ENCODE measurements at places on chromosomes 6 and 20.

GRCh38 chr6:127347178-127347577 is 3.8 kb upstream of the ECHDC1 start:
- DNase-seq = no peak

- DNase-seq = no peak
These were observed 42.9 kb downstream of the C6orf132 start for GRCh38 chr6:42099340-42100028.

DNA sequence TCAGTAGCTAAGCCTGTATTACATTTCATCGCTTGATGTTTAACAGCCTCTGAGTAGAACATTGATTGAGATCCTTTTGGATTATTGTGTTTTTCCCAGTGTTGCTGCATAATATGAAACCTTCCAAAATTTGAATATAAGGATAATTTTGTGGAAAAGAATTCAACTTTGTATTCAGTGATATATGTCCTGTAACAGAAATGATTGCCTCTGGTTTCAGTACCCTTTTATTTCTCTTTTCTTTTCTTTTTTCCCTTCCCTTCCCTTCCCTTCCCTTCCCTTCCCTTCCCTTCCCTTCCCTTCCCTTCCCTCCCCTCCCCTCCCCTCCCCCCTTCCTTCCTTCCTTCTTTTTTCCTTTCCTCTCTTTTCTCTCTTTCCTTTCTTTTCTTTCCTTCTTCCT is 74.6 kb downstream of the UTRN start:
- no peak for DNase-seq

GRCh38 chr6:41451039-41451438 is 95.1 kb upstream of the FOXP4 start:
- DNase-seq = peak; percentile 60

- no peak for DNase-seq
These were observed 20.0 kb downstream of the KHDRBS2 start for GRCh38 chr6:62265906-62266525.

GRCh38 chr20:36770680-36771079 is 2.9 kb downstream of the DSN1 start:
- no peak for DNase-seq

GRCh38 chr6:7104752-7105151 is 3.0 kb upstream of the RREB1 start:
- no peak for DNase-seq

DNA sequence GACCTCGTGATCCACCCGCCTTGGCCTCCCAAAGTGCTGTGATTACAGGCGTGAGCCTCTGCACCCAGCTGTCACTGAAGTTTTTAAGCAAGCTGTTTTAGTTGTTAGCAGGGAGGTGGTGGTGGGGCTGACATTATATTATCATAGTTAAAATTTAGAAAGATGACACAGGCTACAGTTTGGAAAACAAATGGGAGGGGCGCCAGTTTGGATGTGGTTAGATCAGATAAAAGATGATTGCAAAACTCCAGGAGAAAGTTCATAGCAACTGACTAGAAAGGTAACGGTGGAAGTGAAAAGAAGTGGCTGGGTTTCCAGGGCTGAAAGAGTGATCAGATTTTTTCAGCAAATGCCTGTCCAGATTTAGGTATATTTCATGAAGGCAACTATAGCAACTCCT is 311.9 kb upstream of the CITED2 start:
- no peak for DNase-seq

DNA sequence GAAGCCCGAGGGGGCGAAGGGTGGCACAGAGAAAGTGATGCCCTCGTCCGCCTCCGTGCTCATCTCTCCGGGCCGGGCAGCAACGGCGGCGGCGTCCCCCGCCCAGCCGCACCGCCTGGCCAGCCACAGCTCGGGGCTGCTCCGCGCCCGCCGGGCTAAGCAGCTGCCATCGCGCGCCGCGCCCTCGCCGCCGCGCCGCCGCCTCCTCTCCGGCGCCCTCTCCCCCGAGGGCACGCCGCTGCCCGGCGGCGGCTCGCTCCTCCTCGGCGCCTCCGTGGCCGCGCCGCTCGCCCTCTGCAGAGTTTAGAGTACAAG is 225 bp downstream of the MAP3K5 start:
- peak; percentile 67 for DNase-seq

- DNase-seq = no peak
These were observed 242.6 kb downstream of the GMPR start for GRCh38 chr6:16480763-16481560.

- DNase-seq = peak; percentile 77
These were observed 520 bp downstream of the SLC24A3 start for GRCh38 chr20:19212821-19213502.

DNA sequence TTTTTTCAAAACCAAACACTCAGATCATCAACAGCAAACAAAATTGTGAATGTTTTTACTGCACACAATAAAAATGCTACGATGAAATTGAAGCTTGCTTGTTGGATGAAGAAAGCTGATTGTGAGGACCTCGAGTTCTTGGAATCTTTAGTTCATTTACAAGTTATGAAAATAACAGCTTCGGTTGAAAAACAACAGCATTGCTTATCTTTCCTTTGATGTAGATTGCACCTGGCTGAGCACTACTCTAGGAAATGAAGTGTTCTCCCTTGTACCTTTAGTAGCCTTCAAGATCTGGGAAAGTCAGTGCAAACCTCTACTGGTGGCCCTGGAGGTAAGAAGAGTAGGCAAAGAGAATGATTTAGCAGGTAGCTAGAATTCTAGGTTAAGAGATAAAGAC is 2.2 kb upstream of the HMGN3 start:
- DNase-seq = no peak

GRCh38 chr6:69456086-69456485 is 340.7 kb downstream of the LMBRD1 start:
- DNase-seq = no peak

- no peak for DNase-seq
These were observed 106.5 kb downstream of the DCDC2 start for GRCh38 chr6:24251339-24251738.

GRCh38 chr20:63695424-63696305 is 787 bp upstream of the TNFRSF6B start:
- DNase-seq = no peak

- no peak for DNase-seq
These were observed 1.6 kb downstream of the DNAAF9 start for GRCh38 chr20:3405696-3406358.

DNA sequence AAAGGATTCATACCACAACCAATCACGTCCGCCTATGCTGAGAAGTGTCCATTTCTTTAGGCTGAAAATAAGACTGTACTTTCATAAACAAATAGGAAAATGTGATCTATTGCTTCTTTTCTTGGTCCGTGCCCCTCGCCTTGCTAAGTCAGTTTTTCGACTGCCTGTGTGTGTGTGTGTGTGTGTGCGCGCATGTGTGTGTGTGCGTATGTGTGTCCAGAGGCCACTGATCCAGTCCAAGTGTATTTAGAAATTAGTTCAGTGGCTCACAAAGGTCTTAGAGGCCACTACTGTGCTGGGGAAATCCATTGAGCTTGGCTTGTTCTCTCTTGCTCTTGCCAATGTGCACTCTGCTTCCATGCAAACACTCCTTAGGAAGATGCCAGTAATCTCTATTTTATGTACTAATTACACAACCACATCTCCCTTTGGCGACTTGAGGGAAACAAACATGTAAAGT is 50.5 kb downstream of the SLC22A23 start:
- no peak for DNase-seq

DNA sequence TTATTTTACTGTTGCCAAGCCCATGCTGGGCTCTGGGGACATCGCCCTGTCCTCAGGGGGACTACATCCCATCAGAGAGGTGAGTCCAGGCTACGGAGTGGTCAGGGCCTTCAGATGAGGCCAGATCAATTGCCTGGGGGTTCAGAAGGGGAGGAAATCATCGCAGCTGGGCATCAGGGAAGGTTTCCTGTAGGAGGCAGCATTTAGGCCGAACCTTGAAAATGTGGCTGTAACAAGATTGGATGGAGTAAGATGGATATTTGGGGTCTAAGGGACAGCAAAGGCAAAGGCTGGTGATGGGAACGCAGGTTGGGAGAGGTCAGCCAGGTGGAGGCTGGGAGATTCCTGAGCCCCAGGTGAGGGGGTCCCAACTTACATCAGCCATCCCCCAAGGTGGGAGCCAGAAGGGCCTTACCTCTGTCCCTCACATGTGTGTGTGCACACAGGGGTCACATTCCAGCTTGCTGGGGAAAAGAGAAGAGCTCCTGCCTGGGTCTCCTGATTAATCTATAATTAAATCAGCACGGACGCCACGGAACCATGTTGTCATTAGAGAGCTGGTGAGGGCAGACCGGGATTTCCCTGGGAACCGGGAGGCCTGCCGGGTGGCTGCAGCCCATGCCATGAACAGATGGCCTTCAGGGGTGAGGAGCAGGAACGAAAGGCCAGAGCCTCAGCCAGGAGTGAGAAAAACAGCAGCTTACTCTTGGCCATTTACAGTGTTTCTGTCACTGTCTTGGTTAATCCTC is 30.5 kb upstream of the DLGAP4 start:
- no peak for DNase-seq

GRCh38 chr20:57748601-57749130 is 38.9 kb upstream of the PMEPA1 start:
- peak; percentile 88 for DNase-seq

GRCh38 chr20:19881080-19881840 is 123.2 kb downstream of the RIN2 start:
- no peak for DNase-seq

DNA sequence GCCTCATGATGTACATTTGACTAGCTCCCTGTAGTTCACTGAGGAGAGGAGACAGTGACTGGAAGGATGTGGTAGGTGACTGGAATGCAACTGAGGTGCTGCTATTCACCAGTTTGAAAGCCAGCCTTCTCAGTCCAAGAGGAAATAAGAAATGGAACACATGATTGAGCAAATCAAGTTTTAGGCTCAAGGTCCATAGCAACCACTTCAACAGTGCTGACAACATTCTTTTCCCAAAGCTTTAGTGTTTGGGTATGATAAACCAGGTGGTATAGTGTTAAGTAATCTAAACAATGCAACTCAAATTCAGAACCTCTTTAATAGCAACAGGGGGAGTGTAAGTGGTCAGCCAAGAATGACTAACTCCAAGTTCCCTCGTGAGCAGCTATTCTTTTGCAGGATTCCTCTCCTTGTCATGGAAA is 9.2 kb downstream of the ZHX3 start:
- DNase-seq = no peak

- DNase-seq = no peak
These were observed 25.5 kb downstream of the C6orf15 start for GRCh38 chr6:31086788-31087440.

DNA sequence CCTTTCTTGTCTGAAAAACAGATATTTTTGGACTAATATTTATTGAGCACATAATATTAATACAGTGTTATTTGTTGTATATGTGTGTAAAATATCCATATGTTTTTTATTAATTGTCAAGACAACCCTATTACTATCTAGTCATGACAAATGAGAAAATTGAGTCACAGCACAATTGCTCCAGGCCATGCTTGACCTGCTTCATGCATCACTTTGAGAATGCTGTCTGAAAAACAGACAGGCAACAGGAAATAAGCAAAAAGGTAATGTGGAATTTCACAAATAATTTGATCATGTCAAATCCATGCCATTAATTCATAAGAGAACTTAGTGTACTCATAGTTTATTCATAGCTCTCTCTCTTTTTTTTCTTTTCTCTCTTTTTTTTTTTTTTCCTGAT is 246.5 kb downstream of the RIMS1 start:
- no peak for DNase-seq

GRCh38 chr6:137233911-137234863 is 15.0 kb upstream of the IFNGR1 start:
- no peak for DNase-seq

- no peak for DNase-seq
These were observed 24.0 kb upstream of the SMIM26 start for GRCh38 chr20:18543216-18543615.

DNA sequence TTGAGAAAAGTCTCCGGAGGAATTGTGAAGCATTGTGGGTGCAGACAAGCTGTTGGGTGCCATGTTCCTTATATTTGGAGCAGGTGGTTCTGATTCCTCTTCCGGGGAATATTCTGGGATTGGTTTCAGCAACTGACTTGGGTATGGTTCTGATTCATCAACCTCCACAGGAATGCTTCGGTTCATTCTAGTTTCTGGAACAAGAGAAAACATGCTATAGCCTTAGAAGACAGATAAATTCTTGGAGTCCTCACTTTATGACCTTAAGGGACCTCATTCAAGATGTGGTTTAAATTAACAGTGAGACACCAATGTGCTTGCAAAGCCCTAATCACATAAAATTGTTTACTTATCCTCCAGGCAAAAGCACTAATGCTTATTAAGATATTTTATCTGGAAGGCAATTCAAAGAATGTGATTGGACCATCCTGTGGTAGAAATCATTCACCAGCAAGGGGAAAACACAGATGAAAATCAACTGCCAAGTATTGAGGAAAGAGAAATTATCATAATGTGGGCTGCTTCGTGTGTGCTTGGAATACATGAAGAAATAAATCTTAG is 13.7 kb downstream of the TRAF3IP2 start:
- no peak for DNase-seq

DNA sequence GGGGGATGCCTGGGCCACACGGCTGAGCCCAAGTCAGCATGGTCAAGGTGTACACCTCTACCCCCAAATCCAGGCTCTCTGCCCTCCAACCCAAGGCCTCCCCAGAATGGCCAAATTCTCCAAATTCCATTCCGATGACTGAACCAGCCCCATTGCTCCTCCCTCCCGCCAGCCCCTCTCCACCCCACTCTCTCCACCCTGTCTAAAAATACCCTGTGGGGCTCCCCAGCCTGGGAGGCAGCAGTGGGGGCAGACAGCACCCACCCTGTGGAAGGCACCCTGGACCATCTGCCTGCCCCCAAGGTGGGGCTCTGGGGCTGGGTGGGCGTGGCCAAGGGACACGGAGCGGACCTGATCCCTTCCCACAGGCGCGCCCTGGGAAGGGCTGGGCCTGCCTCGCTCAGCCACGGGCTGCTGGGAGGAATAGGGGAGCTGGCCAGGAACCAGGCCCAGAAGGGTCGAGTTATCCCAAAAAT is 11.4 kb downstream of the TEAD3 start:
- DNase-seq = no peak

DNA sequence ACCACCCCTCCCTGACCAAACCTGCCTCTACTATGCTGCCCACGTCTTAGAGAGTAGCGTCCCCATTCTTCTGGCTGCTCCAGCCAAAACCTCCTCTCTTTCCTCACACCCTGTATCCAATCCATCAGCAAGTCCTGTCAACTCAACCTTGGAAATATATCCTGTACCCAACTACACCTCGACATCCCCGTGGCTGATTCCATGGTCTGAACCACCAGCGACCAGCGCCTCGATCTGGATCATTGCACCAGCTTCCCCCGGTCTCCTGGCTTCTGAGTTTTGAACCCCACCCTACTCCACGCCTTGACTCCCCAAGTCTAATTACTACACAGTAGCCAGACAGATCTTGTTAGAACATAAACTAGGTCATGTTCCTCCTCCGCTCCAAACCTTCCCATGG is 9.8 kb downstream of the NRSN2 start:
- no peak for DNase-seq

- no peak for DNase-seq
These were observed 69.8 kb upstream of the TINAG start for GRCh38 chr6:54238396-54238795.

GRCh38 chr6:134870677-134871498 is 79.0 kb downstream of the ALDH8A1 start:
- DNase-seq = no peak

- no peak for DNase-seq
These were observed 2.1 kb upstream of the TMX4 start for GRCh38 chr20:8021541-8022269.

- no peak for DNase-seq
These were observed 455.7 kb upstream of the SOX4 start for GRCh38 chr6:21137700-21138335.

GRCh38 chr6:45494416-45495135 is 116.8 kb upstream of the SUPT3H start:
- no peak for DNase-seq

All from NCI-H524 (cell line).